ENCODE measurements at places on chromosomes 7 and 10.

DNA sequence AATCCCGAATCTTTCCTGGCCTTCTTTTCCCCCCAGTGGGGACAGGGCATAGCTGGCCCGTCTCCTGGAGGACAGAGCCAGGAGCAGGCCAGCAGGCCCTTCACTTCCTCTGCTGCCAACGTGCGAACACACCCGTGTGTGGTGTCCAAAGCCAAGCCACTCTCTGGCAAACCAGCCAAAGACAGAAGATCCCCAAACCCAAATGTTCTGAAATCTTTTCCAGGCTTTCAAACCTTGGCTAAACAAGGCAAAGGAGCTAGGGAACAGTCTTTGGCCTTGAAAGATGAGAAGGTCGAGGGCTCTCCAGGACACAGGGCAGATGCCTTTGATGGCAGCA is 63.0 kb downstream of the PROSER2 start:
- no peak for DNase-seq

- no peak for DNase-seq
Measured at GRCh38 chr7:134788191-134788590, 8.8 kb downstream of the CALD1 start.

DNA sequence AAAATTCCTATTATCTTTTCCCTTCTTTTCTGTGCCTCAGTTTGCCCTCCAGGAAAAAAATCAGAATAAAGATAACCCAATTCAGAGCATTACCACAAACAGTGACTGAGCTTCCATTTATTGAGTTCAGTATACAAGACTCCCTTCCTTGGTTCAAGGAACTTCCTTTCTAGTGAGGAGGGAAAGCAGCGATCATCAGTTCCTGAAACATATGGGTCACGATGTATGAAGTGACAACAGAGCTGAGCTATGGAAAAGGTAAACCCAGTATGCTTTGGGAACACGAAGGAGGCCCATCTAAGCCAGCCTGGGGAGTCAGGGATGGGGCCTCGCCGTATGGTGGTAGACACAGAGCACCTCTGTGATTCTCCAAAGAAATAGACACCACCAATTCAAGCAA is 15.8 kb downstream of the C10orf71 start:
- no peak for DNase-seq

GRCh38 chr7:50092579-50093491 is at the start of gene ZPBP:
Gene ZPBP, minus strand, starts transcription at chr7:50093246. Its CDS starts 52 bp downstream, at chr7:50093194.
- peak; percentile 25 for DNase-seq

DNA sequence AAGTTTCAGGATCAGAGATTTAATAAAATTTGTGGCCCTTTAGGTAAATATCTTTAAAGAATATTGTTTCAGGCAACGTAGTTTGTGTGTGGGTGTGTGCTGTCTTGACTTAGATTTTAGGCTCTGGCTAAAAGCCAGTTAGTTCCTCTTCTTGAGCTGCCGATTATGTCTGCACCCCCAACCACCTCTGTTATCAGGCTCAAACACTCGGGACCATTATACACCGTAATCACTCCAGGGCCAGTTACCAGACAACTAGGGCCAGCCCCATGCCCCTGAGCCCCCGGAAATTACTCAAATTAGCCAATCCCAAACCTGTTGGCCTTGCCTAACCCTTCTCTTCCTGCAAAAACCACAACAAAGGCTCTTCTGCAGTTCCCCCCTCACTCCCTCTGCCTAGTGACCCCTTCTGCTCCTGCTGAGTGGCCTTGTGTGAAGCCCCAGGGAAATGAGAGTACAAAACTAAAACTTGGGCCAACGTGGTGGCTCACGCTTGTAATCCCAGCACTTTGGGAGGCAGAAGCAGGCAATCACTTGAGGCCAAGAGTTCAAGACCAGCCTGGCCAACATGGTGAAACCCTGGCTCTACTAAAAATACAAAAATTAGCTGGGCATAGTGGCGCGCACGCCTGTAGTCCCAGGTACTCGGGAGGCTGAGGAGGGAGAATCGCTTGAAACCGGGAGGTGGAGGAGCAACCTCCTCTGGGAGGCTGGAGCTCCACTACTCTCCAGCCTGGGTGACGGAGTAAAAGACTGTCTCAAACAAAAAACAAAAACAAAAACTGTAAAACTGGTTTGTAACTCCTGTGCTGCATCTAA is 9.2 kb upstream of the HNRNPF start:
- DNase-seq = no peak

GRCh38 chr7:14073543-14073942 is 84.1 kb upstream of the ETV1 start:
- no peak for DNase-seq

GRCh38 chr7:151867912-151868311 is 9.0 kb downstream of the PRKAG2 start:
- no peak for DNase-seq

DNA sequence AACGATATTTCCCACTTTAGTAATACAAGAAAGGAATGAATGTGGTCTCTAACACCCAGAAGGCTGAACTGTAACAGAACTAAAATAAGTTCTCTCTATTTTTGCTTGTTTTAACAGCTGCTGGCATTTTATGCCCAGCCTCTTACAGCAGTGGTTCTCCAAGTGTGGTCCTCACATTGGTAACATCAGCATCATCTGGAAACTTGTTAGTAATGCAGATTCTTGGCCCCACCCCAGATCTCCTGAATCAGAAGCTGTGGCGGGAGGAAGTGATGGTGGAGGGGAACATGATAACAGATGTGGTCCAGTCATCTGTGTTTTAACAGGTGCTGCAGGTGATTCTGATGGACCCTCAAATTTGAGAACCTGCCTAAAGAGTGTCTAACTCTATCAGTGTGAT is 170.1 kb downstream of the TMEM26 start:
- DNase-seq = no peak

DNA sequence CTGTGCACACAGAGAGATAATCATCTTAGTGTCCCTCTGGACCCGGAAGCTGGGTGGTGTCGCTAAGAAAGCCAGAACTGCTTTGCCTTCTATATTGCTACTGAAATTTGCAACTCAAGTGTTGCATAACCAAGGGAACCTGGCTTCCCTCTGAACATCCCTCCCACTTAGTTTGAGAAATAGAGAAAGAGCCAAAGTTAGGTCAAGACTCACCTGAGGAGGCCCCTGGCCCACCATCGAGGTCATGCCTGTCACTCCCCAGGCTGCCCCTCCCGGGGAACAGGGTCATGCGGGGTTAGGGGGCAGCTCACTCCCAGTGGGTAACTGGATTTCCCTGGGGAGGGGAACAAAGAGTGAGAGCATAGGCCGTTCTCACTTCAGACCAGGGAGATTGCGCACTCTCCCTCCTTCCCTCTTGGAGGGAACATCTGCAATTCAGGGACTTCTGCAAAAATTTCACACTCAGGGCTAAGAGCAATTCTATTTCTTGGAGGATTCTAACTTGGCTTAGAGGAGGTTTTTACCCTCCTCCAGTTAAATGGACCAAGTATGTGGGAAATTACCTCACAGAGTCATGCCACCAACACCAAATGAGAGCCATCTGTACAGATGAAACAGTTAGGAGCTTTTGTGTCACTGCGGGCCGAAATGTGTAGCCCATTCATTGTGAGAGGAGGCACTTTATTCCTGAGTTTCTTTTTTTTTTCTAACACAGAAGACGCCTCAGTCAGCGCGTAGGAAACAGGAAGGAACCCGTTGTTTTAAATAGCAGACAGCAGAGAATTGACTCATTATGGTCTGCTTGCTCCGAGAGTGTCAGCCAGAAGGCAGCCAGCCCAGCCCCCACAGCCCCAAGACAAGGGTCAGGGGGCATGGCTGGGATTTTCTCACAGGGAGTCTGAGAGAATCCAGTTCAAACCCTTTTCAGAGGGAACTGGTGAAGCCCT is 221.3 kb downstream of the ARHGAP12 start:
- DNase-seq = peak; percentile 46

GRCh38 chr7:91465595-91466061 is 201.4 kb downstream of the FZD1 start:
- no peak for DNase-seq

GRCh38 chr7:140655511-140656408 is 15.1 kb upstream of the DENND2A start:
- DNase-seq = no peak

DNA sequence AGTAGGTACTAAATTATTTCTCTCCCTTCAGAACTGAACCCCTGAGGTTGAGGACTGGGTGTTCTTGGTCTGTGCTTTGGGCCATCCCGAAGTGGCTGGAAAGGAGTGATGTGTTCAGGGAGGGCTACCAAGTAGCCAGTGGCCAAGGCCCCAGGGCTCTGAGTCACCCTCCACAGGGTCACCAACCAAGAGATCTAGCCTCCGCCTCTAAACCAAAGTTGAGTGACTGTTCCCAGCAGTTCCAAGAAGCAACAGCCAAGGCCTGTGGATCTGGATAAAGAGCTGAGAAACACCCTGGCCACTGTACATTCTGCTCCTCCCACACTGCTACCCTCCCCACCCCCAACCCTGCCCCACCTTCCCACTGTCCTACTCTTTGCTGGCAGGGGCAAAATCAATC is 35.5 kb upstream of the KCNMA1 start:
- DNase-seq = no peak

GRCh38 chr7:159318682-159319351 is 174.2 kb upstream of the VIPR2 start:
- no peak for DNase-seq

- DNase-seq = no peak
Measured at GRCh38 chr10:112966194-112966855, 16.3 kb downstream of the TCF7L2 start.

DNA sequence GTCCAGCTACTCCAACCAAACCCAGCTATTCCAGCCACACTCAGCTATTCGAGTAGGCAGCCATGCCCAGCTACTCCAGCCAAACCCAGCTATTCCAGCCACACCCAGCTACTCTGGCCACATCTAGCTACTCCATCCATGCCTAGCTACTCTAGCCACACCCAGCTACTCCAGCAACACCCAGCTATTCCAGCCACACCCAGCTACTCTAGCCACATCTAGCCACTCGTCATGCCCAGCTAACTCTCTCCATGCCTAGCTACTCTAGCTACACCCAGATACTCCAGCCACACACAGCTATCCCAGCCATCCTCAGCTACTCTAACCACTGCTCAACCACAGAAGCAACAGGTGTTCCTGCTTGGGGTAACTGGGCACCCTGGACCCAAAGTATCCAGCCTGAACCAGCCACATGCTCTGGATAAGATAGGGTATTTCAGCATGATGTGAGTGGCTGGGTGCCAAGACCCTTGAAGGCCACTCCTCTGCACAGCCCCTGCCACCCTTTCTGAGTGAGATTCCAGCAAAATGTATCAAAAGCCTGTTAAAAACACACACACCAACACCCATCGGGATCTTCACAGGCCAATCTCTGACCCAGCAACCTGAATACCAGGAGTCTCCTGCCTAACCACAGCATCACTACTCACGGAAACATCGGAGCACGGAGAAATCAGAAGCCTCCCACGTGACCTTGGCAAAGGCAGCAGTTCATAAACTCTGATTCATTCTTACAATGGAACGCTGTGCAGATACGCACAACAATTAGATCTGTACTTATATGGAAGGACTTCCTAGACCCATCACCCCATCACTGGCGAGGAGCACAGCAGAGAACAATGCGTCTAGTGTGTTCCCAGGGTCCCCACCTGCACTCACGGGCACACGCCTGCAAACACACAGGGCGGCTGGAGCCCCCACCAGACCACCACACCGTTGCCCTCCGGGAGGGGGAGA is 51.8 kb upstream of the DNAAF5 start:
- no peak for DNase-seq

DNA sequence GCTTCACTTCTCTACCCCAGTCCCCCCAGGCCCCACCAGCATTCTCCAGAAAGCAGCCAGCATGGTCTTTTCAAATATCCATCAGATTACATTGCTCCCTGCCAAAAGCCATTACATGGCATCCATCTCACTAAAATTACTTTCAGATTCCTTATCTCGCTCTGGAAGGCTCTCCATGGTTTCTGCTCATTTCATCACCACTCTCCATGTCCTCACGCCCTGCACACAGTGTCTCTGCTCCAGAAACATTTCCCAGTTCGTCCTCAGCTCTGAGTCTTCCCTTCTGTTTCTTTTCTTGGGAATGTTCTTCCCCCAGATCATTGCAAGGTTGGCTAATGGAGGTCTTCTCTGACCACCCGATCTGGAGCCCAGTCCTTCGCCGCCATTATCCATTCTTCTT is 499.1 kb downstream of the KCNMA1 start:
- no peak for DNase-seq

DNA sequence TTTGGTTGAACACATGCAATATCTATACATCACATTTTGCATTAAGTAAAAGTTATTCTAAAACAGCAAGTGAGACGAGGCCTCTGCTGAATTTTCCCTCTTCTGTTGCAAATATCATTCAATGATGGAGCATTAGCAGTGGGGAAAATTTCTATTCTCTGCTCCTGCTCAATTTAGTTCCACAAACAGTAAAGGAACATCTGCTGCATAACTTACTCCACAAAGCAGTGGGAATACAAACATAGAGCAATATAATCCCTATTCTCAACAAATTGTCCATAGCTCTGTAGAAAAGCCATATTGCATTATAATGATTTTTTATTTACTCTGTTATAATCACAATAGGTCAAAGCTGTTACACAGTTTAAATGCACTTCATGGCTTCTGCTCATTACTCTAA is 5.9 kb downstream of the AGR3 start:
- no peak for DNase-seq

- DNase-seq = no peak
Measured at GRCh38 chr10:79260811-79261740, 86.2 kb upstream of the PPIF start.

GRCh38 chr10:81570878-81571794 is 303.9 kb upstream of the NRG3 start:
- DNase-seq = no peak

- DNase-seq = no peak
Measured at GRCh38 chr10:108439397-108439796, 1274.9 kb upstream of the SORCS1 start.

DNA sequence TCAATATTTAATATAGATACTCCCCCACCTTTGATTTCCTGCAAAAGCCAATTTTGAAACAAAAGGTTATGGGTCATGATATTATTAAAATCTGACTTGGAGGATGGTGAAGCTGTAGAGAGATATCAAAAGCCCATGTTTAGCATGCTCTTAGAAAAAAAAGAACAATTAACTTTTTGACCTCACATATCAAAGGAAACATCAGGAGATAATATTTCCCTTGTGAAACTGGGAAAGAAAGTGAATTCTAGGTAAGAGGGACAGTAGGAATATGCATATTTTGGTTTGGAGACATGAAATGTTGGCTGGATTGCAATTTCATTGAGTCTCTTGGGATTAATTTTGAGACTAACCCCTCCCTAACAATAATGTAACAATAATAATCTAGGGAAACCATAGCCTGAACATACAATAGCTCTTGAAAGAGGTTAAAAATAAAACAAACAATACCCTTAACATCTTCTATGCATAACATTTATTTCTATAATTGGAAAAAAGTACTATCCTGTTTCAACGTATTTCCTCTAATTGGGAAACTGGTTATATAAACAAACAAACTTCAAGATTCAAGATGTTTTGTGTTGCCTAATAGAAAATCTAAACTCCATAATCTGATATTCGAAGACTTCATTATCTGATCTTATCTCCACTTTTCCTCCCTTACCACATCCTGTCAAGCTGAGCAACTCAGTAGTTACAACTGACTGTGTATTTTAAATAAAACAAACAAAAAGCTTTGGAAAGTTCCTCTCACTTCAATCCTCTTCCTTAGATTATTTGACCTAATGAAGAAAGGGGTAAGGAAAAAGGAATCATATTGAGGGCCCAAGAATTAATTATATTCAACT is 14.8 kb downstream of the TMEM26 start:
- no peak for DNase-seq

GRCh38 chr10:89707372-89707771 is 6.0 kb downstream of the KIF20B start:
- DNase-seq = no peak

GRCh38 chr7:38863601-38864291 is 45.2 kb downstream of the VPS41 start:
- no peak for DNase-seq

Data from GM19239 (cell line).